ENCODE measurements at places on chromosomes 1 and 21.
A peak's percentile ranks its signal among the peaks of the same experiment; 100 is the strongest.

- no peak for DNase-seq
These were observed 12.3 kb downstream of the KCNA2 start for GRCh38 chr1:110593902-110594301.

- DNase-seq: no peak
These were observed 293.7 kb downstream of the RGS7 start for GRCh38 chr1:241063276-241063675.

DNA sequence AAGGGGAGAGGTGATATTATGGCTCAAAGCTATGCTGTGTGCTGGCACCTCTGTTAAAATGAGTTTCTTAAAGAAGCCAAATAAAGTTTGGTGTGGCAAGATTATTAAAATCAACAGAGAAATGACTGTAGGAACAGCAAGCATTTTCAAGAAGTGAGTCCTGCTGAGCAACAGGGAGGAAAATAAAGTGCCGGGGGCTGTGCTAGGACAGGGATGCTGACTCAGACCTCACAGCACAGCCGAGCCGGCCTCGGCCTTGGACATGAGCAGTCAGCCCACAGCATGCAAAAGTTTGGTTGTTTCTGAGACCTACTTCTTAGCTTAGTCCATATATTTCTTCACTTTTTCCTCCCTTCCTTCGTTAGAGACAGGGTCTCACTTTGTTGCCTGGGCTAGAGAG lies 19.2 kb downstream of the CNIH3 start:
- DNase-seq: no peak

GRCh38 chr1:941588-942383 lies 17.3 kb downstream of the NOC2L start:
- DNase-seq: peak; percentile 85

DNA sequence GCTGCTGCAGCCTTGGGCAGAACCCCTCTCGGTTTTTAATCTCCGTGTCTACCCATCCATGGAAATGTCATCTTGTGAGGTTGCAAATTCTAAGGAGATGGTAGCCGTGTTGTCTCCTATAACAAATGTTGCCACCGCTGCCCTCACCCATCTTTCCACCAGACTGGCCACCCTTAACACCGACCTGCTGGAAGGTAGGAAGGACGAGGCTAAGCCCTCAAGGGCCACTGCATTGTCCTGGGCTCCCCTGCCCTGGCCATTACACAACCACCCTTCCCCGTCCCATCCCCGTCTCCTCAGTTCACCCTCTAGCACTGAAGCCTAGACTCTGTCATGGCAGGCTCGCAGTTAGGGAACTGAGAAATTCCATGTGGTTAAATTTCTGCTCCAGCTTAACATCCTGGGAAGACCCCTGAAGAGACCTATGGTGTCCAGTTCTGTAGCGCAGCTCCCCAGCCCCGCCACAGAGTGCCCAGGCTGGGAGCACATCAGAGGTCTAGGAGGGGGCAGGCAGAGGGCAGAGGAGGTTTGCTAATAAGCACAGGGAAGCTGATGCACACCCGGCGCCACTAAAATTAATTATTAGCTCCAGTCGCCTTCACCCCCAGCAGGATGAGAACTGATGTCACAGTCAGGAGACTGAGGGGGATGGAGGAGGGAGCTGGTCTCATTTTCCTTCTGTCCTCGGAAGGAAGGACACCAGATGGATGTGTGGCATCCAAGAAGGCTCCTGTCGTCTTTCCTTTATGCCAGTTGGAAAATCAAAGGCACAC lies 38.3 kb downstream of the STUM start:
- no peak for DNase-seq

- DNase-seq: no peak
These were observed 35.2 kb downstream of the RGL1 start for GRCh38 chr1:183840140-183840539.

DNA sequence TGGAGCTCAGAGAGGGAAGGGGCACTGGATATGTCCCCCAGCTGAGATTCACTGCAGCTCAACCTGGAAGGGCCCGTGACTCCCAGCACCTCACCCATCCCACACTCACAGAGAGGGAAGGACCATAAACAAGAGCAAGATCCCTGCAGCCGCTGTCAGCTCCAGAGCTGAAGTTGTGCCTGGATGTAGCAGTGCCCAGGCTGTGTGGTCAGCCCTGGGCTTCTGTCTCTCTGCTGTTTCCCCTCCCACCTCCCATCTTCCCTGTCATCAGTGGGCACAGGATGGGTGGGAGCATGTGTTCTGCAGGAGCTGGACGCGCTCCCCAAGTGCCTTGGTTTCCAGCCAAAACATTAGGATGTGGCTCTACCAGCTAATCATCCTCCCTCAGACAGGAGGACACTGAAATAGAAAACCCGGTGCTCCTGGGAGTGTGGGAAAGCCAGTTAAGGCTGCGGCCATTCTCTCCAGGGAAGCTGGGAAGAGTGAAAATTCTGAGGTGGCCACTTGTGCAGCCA lies 282.7 kb downstream of the NPHP4 start:
- DNase-seq: no peak

- DNase-seq: no peak
These were observed 107.0 kb downstream of the RHOU start for GRCh38 chr1:228842094-228842775.

DNA sequence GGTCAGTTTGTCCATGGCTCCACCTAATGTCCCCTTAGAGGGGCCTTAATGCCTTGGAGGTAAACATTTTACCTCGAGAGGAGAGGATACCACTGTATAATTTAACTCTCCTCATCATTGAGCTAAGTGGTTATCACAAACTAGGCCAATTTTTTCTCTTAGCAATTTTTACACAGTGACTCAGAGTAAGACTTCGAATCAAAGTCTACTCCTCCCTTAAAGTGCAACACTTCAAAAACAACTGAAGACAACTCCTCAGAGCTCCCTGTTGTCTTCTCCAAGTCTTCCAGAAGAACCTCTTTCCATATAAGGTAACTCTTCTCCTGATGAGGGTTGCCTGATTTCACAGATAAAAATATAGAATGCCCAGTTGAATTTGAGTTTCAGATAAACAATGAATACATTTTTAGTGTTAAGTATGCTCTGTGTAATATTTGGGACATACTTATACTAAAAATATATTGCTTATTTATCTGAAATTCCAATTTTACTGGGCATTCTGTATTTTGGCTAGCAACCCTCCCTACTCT lies 4.9 kb upstream of the PTGFRN start:
- no peak for DNase-seq

DNA sequence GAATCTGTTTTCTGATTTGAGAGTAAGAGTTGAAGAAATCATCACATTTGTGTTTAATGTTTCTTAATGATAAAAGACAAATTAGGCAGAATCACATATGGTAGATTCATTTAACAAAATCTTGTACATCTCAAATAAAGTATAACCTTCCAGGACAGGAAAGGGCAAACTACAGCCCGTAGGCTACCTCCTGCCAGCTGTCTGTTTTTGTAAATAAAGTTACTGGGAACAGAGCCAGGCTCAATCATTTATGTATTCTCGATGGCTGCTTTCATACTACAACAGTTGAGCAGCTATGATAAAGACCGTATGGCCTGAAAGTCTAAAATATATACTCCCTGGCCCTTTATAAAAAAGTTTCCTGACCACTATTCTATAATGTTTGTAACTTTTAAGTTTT lies 204.1 kb downstream of the COL24A1 start:
- no peak for DNase-seq

DNA sequence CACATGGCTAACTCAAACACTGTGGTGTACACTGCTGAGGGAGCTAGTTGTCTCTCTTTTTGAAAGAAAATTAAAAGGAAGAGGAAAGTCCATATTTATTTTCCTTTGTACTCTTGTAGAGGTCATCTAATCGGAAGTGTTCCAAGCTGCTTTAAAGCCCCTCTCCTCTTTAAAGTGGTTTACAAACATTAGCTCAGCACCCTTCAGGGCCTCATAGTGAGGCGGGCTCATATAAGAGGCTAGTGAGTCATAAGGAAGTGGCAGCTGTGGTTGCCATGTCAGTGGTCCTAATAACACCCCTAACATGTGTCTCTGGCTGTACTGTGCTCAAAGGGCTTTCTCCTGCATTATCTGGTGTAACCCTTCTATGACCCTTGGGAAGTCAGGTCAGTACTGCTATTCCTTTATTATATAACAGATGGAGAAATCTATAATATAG lies 104.4 kb upstream of the SERBP1 start:
- DNase-seq: no peak

DNA sequence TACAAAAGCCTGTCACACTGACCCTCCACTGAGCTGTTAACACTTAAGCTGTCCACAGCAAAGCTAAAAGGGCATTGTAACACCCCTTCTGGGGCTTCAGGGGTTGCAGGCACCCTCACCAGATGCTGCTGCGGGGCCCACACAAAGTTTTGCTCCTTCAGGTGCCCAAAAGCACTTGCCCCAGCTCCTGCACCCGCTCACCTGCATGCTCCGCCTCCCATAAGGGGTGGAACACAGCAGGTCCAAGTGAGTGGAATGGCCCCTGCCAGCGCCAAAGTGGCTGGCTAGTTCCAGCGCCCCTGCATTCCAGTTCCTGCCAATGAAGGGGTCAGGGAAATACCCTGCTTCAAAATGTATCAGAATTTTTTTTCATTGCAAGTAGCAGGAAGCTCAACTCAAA lies 7.3 kb upstream of the RBP7 start:
- DNase-seq: no peak

GRCh38 chr1:22323846-22324504 lies 127.7 kb upstream of the ZBTB40 start:
- no peak for DNase-seq

DNA sequence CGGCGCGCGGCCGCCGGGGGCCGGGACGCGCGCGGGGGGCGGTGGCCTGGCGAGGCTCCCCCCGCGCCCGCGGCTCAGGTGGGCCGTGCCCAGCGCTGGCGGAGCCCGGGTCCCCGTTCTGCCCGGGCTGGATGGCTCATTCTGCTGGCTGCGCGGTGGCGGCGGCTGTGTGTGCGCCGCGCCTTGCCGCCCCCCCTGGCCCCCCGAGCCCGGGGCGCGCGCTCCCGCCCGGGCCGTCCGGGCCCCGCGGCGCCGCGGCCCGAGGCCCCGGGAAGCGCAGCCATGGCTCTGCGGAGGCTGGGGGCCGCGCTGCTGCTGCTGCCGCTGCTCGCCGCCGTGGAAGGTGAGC lies at the start of gene EPHB2:
TSS of gene EPHB2 (plus strand) at position 139 of the 349 bp plus-strand sequence. CDS start at position 283, 144 bp downstream.
- DNase-seq: peak; percentile 54

DNA sequence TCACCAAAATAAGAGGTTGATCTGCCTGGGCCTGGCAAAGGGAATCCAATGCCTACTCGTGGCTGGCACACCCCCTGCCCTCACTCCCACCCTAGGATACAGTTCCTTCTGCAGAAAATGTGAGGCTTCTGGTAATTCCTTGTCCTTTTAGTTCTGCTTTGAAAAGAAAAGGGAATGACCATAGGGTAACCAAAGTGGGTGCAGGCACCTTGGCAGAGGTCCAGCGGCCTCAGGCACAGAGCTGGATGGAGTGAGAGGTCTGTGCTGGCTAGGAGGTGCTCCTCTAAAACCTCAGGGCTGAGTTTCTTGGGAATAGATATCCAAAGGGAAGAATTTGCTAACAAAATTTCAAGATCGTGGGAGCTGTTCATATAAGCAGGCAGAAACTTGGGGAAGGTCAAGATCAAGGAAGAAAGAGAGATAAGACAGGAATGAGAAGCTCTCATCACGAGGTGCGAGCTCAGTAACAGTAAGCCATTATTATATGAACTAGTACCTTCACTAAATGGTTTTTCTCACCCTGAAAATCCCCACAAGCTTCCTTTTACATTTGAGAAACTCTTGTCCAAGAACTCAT lies 293.1 kb upstream of the LYPLAL1 start:
- no peak for DNase-seq

DNA sequence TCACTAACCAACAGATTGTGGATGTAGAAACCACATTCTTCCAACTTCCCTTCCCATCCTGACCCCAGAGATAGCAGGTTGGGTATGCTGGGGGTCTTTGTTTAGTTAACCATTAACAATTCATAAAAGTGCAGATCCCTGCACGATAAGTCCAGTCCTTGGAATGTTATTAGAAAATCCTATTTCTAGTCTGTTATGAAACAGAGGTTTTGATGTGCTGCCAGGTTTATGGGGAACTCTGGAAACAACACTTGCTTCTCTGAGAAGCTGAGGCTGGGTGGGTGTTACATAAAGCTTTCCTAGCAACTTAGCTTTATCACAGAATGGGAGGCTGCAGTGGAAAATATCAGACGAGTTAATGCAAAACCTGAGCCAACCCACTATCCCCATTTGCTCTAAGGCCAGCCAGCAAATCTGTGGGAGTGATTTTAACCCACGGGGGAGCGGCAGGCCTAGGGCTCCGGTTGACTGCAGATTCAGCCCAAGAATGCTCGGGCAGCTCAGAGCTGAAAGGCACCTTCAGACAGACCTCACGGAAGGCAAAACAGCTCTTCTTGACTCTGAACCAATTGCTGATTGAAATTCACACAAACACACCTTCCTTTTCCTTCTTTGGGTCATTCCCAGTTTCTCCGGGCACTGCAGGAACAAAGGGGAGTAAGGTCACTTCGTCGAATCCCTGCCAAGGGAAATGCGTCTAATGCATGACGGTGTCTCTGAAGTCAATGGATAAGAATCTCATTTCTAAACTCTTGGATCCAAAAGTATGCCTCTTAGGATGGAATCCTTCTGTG lies 111.7 kb upstream of the IRF2BP2 start:
- DNase-seq: no peak

DNA sequence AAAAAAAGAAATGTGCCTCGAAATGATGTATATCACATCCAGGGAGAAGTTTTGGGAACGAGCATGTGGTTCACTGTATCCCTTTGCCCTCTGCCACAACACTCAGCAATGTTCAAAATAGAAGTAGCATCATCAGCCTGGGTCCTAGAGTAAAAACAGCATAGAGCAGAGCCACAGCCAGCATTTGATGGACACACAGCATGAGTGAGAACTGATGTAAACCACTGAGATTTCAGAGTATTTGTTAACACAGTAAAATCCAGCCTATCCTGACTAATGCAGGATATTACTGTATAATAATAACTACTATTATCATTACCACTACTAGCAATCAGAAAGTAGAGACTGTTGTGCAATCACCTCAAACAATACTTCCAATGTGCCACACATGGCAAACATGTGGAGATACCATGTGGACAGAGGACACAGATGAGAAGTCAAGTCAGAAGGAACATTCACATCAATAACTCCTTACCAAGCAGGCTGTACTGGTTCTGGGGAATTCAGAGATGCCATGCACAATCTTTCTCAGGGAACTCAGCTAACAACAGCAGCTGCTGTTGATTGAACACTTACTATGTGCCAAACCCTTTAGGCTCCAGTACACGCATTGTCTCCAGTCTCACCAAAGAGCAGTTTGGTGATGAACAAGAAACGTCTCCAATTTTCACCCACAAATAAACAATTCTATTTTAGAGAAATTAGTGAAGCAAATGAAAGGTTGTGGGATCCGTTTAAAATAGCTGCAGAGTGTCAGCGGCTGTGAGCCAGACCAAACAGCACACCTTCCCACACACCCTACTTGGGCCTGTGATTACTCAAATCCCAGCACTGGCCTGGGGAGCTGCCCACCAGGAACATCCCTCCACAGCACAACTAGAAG lies 16.6 kb upstream of the GFI1 start:
- DNase-seq: no peak

Data from GM12891 (cell line).